ENCODE measurements at places on chromosomes 2 and 18.

DNA sequence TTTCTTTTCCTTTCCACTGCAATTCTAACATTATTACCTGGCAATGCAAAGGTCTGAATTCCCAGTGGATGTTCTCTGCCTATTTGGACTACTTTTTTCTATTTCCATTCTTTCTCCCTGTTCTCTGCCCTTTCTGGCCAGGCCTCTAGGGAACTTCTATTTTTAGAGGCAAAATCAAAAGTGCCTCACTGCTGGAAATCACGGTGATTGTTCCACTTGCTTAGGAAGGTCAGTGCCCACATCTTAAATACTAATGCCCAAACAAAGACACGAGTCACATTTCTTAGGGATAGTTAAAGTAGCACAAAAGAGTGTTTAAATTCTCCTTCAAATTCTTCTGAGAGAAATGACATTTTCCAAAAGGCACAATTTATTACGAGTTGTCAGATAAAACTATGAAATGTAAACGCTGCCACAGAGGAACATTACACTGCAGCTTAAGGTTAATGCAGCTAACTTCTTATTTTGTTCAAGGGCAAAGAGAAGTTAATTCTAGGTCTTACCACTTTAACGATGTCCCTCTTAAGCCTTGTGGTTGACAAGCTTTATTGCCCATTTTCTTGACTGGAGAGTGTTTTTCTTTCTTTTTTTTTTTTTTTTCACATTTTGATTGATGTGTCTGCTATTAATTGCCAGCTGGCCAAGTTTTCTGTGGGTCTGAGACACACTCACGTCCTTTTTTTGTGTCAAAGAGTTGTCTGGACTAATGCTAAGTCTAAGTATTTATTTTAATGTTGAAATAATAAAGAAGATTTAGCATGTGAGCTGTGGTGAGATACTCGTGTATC, 34.7 kb downstream of the ST6GAL2 start:
- DNase-seq, result no peak

GRCh38 chr2:134665727-134666506, 52.9 kb downstream of the TMEM163 start:
- DNase-seq, result no peak

GRCh38 chr2:44945676-44946371, 4.3 kb downstream of the SIX3 start:
- no peak for DNase-seq

GRCh38 chr2:101114815-101115214, 36.4 kb downstream of the TBC1D8 start:
- DNase-seq, result peak; percentile 52

DNA sequence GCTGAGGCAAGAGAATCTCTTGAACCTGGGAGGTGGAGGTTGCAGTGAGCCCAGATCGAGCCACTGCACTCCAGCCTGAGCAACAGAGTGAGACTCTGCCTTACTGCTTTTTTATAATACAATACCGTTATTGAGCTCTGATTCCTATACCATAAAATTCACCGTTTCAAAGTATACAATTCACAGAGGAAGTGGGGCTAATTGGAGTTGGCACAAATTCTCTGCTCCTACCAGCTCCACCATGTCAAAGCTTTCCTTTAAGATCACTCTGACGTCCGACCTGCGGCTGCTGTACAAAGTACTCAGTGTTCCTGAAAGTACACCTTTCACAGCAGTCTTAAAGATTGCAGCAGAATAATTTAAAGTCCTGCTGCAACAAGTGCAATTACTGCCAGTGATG, 29.6 kb upstream of the CYBRD1 start:
- no peak for DNase-seq

DNA sequence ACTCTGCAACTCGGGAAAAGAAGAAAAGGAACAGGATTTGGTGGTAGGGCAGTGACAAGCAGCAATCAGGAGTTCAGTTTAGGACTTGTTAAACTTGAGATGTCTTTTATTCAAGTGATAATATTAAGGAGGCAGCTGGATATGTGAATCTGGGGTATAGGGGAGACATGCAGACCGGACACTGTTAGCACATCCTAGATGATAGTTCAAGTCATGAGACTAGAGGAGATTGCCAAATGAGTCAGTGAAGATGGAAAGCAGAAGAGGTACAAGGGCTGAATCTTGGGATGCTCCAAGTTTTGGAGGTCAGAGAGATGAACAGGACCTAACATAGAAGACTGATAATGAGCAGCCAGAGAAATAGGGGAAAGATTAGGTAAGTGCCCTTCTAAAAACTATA, 69.5 kb upstream of the PSME4 start:
- DNase-seq, result no peak

DNA sequence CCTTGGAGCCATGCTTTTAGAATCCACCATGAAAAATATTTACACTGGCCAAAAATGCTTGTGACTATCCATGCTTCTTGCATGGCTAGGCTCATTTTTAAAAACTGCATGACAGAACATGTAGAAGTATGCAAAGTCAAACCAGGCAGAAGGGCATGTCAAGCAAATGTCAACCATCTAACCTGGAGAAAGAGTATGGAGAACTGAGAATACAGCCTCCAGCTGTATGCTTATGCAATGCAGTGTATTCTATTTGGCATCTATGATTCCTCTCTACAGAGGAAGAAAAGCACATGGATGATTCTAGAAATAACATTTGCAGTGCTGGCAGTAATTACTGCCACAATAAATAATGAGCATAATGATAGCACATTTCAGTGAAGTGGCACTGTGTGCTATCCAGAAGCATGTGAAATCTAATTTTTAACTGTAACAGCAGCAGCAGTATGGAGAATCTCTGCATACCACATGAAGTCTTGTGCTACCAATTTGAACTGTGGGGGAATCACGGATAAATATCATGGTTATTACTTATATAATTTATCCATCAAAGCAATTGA, 87.3 kb upstream of the CCDC141 start:
- DNase-seq, result no peak

GRCh38 chr2:162295009-162295408, 23.5 kb downstream of the IFIH1 start:
- no peak for DNase-seq
